Sciatic nerve (tissue), 2 donors: ENCODE measurements at places on chromosomes 13 and 19. TPM values are rescaled to one million over a fixed set of nuclear protein-coding genes. Genes with fewer than 3 reads are reported as not detected.
A peak's percentile ranks its signal among the peaks of the same experiment; 100 is the strongest.

GRCh38 chr13:100523981-100524386 is 64.6 kb downstream of the GGACT start:
- no peak for DNase-seq

- DNase-seq = no peak
These were observed 3.9 kb upstream of the NCCRP1 start for GRCh38 chr19:39192846-39193245.

Gene PCCA
- total RNA-seq = 34.8 TPM

DNA sequence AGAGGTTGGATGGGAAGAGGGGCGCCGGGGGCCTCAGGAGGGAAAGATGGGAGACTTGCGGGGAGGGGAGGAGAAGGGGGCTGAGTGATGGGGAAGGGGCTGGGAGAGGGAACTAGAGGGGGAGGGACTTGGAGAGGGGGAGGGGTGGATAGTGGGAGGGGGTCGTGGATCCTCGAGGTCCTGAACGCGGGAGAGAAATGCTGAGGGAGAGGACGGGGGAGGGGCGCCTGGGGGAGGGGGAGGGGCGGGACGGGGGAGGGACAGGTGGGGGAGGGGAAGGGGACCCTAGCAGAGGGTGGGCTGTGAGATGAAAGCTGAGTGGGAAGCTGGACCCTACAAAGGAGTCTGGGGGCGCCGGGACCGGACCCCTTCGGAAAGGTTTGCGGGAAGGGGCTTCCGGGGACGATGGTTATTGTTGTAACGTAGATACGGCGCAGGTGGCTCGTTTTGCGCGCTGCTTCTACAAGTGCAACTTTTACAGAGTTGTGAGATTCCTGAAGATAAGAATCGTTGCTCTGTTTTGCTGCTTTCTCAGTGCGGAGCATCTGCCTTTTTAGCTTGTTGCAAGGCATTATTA is 418 bp downstream of the ZNF444 start:
- peak; percentile 69 for DNase-seq

DNA sequence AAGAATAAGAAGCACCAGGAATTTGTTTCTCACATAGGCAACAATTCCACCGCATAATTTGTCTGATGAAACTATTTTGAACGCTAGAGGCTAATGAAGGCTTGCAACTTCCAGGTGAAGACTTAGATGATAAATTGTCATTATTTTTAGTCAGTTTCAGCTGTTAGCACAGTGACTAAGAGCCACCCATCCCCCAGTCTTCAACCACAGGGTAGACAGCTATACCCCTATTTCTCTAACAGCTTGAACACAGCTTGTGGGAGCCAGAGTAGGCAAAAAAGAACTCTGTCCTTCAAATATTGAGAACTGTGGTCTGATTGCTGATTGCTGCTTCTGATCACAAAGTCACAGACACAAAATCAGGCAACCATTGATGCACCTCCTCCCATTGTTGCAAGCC is 1124.8 kb upstream of the PRR20A start:
- DNase-seq = no peak

- no peak for DNase-seq
These were observed 177.8 kb upstream of the NBEA start for GRCh38 chr13:34764246-34764645.

DNA sequence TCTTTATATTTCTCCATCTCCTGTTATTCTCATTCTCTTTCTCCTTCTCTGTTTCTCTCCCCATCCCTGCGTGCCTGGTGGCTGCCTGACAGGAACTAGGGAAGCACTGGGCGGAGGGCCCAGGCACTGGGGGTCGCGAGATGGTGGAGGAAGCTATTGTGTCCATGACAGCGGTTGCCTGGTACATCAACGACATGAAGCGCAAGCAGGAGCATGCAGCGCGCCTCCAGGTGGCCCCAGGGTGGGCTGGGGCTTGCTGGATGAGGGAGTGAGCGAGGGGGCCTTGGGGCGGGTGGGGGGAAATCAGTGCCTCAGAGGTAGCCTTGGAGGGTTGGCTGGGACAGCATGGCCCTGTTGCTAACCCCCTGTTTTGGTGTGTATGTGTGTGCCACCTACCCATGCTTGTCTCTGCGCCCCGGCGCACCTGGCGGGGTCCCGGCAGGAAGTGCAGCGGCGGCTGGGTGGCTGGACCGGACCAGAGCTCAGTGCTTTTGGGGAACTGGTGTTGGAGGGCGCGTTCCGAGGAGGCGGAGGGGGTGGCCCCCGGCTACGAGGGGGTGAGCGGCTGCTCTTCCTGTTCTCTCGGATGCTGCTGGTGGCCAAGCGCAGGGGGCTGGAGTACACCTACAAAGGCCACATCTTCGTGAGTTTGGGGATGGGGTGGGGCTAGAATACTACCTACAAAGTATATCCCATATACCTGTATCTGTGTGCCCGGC is 5.2 kb downstream of the PLEKHG2 start:
- DNase-seq = no peak

GRCh38 chr13:99133230-99133629 is 67.4 kb upstream of the UBAC2 start:
- DNase-seq = no peak

- DNase-seq = no peak
These were observed 2.0 kb downstream of the CDC34 start for GRCh38 chr19:533364-534058.

GRCh38 chr13:110283736-110284517 is 23.0 kb downstream of the COL4A1 start:
- no peak for DNase-seq

Gene CYP4F12
- 23.6 TPM for total RNA-seq

- DNase-seq = no peak
These were observed 27.7 kb downstream of the TUBA3C start for GRCh38 chr13:19153782-19154450.
